ENCODE measurements at places on chromosomes 12 and 14. TPM values are rescaled to one million over a fixed set of nuclear protein-coding genes. Genes with fewer than 3 reads are reported as not detected.
A peak's percentile ranks its signal among the peaks of the same experiment; 100 is the strongest.

DNA sequence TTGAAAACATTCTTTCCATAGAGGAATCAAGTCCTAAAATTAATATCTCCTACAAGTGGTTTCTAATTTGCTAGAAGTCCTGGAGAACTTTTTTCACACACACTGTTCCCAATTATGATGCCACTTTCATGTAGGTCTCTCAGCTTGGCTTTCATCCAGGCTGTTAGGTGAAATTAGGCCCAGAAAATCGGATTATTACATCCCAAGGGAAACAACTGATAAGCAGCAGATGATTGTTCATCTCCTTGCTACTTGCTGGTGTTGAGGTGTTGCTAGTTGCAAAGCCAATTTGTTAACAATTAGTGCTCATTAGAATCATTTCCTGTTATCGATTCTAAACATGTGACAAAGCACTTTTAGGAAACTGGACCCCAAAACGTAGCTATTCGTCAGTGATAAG, 248.0 kb downstream of the PDZRN4 start:
- no peak for DNase-seq
- H3K27me3 ChIP-seq, result no peaks in the 10 kb centered on the region
- H3K4me1 ChIP-seq, result no peaks in the 10 kb centered on the region
- no peaks in the 10 kb centered on the region for H3K36me3 ChIP-seq
- no peak overlapping the region for H3K4me3 ChIP-seq

DNA sequence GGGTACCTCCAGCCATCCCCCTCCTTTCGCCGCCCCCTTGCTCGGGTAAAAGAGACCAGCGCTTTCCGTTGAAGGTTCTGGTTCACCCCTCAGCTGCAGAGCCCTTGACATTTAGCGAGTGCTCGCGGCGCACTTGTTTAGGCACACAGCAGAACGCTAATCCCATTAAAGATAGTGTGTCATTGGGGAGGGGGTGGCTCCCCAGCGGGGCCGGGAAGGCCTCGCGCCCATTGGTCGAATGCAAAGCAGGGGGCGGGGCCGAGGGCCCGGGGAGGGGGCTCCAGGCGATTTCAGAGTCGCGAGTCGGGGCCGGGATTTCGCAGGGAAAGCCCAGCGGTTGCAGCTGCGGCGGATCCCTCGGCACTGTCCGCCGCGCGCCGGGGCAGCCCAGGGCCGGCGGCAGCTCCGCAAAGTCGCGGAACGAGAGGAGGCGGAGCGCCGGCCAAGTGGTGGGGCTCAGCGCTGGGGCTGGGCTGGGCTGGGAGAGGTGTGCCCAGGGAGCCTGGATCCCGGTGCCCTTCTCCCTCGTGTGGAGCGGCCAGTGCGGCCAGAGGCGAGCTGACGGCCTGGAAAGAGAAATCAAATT, 122.9 kb downstream of the TSPAN9 start:
- peaks cover 13% of the 10 kb centered on the region for H3K27me3 ChIP-seq
- H3K27ac ChIP-seq, result no peak overlapping the region
- DNase-seq, result no peak
- peaks cover 12% of the 10 kb centered on the region for H3K4me1 ChIP-seq
- no peaks in the 10 kb centered on the region for H3K36me3 ChIP-seq

GRCh38 chr12:123141615-123142517, 9.0 kb downstream of the PITPNM2 start:
- peaks cover 37% of the 10 kb centered on the region for H3K4me1 ChIP-seq
- H3K27me3 ChIP-seq, result no peaks in the 10 kb centered on the region
- peak overlapping the region; percentile 75 for H3K27ac ChIP-seq
- DNase-seq, result no peak
- H3K36me3 ChIP-seq, result no peaks in the 10 kb centered on the region

GRCh38 chr14:38290601-38291188, 34.8 kb upstream of the CLEC14A start:
- DNase-seq, result no peak
- no peak overlapping the region for H3K27ac ChIP-seq
- no peaks in the 10 kb centered on the region for H3K27me3 ChIP-seq
- no peak overlapping the region for H3K4me3 ChIP-seq
- no peaks in the 10 kb centered on the region for H3K36me3 ChIP-seq
- H3K4me1 ChIP-seq, result no peaks in the 10 kb centered on the region

- H3K27ac ChIP-seq, result no peak overlapping the region
- H3K4me3 ChIP-seq, result no peak overlapping the region
- H3K36me3 ChIP-seq, result no peaks in the 10 kb centered on the region
- no peak for DNase-seq
Observed at GRCh38 chr12:81274637-81275529, 197.0 kb downstream of the ACSS3 start.

GRCh38 chr12:45034861-45035265, 16.0 kb downstream of the DBX2 start:
- no peak overlapping the region for H3K4me3 ChIP-seq
- H3K36me3 ChIP-seq, result no peaks in the 10 kb centered on the region
- no peak for DNase-seq

DNA sequence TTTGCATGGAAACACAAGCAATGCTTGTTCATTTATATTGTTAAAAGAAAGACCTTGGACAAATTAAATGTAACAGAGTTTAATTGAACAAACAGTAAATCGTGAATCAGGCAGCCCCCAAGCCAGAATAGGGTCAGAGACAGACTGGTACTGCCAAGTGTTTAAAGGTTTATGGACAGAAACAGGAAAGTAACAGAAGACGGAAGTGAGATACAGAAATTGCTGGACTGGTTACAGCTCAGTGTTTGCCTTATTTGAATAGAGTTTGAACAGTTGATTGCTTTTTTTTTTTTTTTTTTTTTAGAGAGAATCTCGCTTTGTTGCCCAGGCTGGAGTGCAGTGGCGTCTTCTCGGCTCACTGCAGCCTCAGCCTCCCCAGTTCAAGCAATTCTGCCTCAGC, 50.3 kb downstream of the DAO start:
- no peaks in the 10 kb centered on the region for H3K27me3 ChIP-seq
- H3K4me3 ChIP-seq, result no peak overlapping the region
- H3K4me1 ChIP-seq, result no peaks in the 10 kb centered on the region

- no peaks in the 10 kb centered on the region for H3K4me1 ChIP-seq
- no peak overlapping the region for H3K4me3 ChIP-seq
- H3K27me3 ChIP-seq, result no peaks in the 10 kb centered on the region
- H3K27ac ChIP-seq, result no peak overlapping the region
Observed at GRCh38 chr12:28108599-28108998, 81.7 kb upstream of the CCDC91 start.

GRCh38 chr14:71748196-71748595, 184.0 kb upstream of the RGS6 start:
- no peaks in the 10 kb centered on the region for H3K36me3 ChIP-seq
- no peak overlapping the region for H3K4me3 ChIP-seq
- no peak for DNase-seq
- no peak overlapping the region for H3K27ac ChIP-seq
- H3K27me3 ChIP-seq, result no peaks in the 10 kb centered on the region

- no peak overlapping the region for H3K27ac ChIP-seq
- no peaks in the 10 kb centered on the region for H3K4me1 ChIP-seq
- no peak for DNase-seq
- H3K36me3 ChIP-seq, result peaks cover 3% of the 10 kb centered on the region
Observed at GRCh38 chr12:28574746-28575592, 384.7 kb downstream of the CCDC91 start.

- H3K4me1 ChIP-seq, result peaks cover 24% of the 10 kb centered on the region
- H3K36me3 ChIP-seq, result no peaks in the 10 kb centered on the region
Observed at GRCh38 chr14:99566009-99566389, 38.0 kb downstream of the CCDC85C start.

- H3K27ac ChIP-seq, result no peak overlapping the region
- no peak overlapping the region for H3K4me3 ChIP-seq
- no peak for DNase-seq
- H3K36me3 ChIP-seq, result no peaks in the 10 kb centered on the region
- H3K27me3 ChIP-seq, result no peaks in the 10 kb centered on the region
- H3K4me1 ChIP-seq, result no peaks in the 10 kb centered on the region
Observed at GRCh38 chr12:31343139-31343538, 17.2 kb upstream of the SINHCAF start.

GRCh38 chr14:44620121-44621019, 113.3 kb upstream of the FSCB start:
- DNase-seq, result no peak
- H3K27me3 ChIP-seq, result no peaks in the 10 kb centered on the region
- no peak overlapping the region for H3K27ac ChIP-seq
- H3K4me1 ChIP-seq, result no peaks in the 10 kb centered on the region

- H3K36me3 ChIP-seq, result no peaks in the 10 kb centered on the region
- H3K27me3 ChIP-seq, result no peaks in the 10 kb centered on the region
- no peaks in the 10 kb centered on the region for H3K4me1 ChIP-seq
- no peak overlapping the region for H3K4me3 ChIP-seq
Observed at GRCh38 chr14:87102811-87103378, 890.1 kb downstream of the GALC start.

KRT2 gene
- not detected for total RNA-seq

OR6C6 gene
- not detected for total RNA-seq

ATL1 gene
- total RNA-seq, result 34.7 TPM

RPL10L gene
- not detected for total RNA-seq

SYNDIG1L gene
- not detected for total RNA-seq

ELK3 gene
- 21.3 TPM for total RNA-seq

TMTC1 gene
- total RNA-seq, result 207 TPM

GPX2 gene
- not detected for total RNA-seq

Measured in tibial nerve (tissue), 4 donors.